ENCODE measurements at places on chromosomes 7 and 10.

GRCh38 chr10:127272076-127272475, 75.7 kb upstream of the INSYN2A start:
- DNase-seq: no peak

DNA sequence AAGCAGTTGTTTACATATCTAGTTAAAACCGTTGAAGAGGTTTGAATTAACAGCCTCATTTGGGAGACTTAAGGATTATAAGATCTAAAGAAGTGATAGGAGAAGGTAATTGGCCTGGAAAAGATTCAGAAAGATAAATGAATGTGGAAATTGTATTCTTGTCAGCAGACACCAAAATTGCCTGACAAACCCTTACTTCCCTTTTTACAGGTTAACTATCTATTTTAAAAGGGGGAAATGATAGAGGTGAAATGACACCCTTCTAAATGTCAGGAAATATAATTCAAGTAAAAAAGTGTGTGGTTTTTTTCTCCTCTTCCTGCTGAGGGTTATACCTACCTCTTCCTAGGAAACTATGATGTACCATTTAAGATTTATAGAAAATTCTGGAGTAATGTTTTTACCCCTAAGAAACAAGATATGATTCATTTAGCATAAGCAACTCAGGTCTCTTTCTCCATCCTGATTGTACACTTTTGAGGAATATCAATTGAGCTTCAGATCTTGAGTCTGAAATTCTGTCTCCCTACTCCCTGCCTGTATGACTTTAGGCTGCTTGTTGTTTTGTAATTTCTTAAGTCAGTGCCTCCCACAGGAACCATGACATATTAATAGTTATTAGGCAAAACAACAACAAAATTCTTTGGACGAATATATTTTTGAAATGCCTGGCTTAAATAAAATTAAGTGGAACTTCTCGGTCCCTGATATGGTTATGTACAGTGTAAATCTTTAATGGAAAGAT, 250.4 kb downstream of the RNLS start:
- peak; percentile 74 for DNase-seq

GRCh38 chr10:20372748-20373147, 524.4 kb downstream of the NEBL start:
- DNase-seq: no peak

DNA sequence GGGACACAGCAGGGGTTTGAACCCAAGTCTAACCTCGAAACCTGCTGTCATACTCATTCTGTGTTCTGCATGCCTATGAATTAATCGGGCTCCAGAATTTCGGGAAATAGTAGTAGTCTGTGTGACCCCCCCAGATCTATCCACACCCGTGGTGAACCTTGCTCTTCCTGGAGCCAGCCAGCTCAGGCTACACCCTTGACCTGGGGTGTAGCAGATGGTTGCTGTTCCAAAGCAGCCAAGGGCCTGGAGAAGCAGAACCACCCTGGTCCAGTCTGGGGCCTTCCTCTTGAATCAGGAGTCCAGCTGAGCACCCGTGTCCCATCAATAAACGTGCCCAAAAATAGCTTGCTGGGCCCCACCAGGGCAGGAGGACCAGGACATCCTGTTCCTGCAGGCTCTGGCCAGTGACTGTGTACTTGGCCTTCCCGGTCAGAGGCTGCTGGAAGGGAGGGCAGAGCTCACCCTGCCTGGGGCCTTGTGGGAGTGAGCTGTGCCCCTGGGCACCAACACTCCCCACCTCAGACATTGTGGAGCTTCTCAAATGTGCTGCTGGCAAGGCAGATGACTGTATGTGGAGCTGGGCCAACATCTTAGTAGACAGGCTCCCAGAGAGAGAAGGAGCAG, 101.2 kb upstream of the ZNF716 start:
- no peak for DNase-seq
